Stimulated activated CD8-positive, alpha-beta memory T cell treated with anti-CD3 and anti-CD28 coated beads, Interleukin-7, amount 100 ng/mL, for 1 hour (primary cell): ENCODE measurements at places on chromosomes 7 and 10.

GRCh38 chr10:5625992-5626777 is 40.2 kb downstream of the ASB13 start:
- DNase-seq, result no peak

DNA sequence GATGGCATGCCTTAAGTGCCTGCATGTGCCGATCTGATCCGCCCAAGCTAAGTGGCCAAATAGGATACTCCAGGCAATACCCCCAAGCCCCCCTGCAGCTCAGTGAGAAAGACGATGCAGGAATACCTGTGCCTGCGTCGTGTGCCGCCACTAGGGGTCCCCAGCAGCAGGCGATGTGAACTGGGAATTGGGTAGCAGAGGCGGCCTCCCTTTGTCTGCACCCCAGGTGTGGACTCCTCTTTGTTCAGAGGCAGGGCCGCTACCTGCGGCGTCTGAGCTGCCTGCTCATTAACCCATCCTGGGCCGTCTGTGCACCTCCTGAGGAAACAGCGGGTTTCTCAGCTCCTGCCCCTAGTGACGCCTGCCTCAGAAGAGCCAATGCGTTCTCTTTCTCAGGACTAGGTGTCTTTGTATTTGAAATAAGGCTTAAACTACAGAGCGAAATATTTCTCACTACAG is 4.8 kb upstream of the CHN2 start:
- DNase-seq, result no peak

- no peak for DNase-seq
Observed at GRCh38 chr10:21090609-21091082, 193.5 kb upstream of the NEBL start.

DNA sequence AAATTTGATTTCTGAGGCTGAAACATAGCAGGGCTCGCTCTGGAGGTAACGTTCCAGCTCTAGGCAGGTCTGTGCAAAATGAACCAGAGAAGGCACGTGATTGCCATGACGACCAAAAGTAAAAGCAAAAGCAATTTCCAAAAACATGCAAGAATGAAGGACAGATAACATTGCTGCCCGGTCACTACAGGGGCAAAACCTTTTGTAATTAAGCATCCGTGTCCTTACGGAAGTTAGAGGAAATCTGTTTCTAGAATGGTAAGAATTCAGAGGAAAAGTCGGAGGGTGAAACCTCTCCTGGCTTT is 2.9 kb downstream of the KLF6 start:
- DNase-seq, result no peak

DNA sequence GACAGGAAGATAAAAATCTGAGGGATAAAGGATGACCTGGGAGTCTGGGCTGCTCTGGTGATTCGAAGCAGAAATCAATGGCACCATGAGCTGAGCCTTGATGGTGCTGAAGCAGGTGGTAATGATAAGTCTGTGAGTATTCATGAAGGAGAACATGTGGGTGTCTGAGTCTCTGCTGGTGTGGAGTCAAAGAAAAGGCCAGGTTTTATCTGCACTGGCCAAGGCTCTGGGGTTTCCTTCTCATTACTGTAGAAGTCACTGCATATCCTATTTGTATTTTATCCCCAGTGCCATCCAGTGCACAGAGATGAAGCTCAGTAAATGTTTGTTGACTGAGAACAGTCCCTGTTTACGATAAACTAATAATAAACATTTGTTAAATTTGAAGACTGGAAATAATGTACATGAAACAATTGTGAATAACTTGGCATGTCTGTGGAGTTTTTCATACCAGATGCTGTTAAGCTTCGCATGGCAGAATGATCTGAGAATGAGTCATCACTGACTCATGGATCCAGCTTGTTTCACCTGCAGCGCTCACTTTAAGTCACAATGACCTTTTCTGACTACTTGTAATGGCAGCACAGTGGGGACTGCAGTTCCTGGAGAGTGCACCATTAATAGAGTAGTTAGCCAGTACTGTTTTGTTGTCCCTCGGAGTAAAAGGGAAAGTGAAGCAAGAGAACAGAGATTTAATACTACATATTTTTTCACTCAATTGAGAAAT is 538.5 kb downstream of the HTR7 start:
- DNase-seq, result no peak

DNA sequence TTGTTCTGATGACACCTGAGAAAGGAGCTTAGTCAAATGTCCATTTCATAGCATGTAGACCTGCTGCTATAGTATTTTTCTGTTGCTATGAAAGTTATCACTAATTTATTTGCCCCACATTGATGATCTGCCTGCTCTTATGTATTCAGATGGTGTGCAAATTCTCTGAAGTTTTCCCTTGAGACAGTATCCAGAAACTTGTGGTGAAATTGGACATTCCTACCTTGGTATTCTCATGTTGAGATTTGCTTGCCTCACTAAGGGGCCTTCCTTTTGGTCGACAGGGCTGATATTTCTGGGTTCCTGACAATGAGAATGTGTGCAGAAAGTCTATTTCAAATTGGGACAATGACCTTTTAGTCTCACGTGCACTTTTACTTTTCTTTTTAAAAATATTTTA is 253.2 kb upstream of the FZD8 start:
- DNase-seq, result no peak

- DNase-seq, result no peak
Observed at GRCh38 chr7:40194745-40195144, 59.9 kb downstream of the SUGCT start.

- no peak for DNase-seq
Observed at GRCh38 chr10:80154978-80155695, 22.6 kb downstream of the PLAC9 start.
